ENCODE measurements at places on chromosomes 13 and 19.

DNA sequence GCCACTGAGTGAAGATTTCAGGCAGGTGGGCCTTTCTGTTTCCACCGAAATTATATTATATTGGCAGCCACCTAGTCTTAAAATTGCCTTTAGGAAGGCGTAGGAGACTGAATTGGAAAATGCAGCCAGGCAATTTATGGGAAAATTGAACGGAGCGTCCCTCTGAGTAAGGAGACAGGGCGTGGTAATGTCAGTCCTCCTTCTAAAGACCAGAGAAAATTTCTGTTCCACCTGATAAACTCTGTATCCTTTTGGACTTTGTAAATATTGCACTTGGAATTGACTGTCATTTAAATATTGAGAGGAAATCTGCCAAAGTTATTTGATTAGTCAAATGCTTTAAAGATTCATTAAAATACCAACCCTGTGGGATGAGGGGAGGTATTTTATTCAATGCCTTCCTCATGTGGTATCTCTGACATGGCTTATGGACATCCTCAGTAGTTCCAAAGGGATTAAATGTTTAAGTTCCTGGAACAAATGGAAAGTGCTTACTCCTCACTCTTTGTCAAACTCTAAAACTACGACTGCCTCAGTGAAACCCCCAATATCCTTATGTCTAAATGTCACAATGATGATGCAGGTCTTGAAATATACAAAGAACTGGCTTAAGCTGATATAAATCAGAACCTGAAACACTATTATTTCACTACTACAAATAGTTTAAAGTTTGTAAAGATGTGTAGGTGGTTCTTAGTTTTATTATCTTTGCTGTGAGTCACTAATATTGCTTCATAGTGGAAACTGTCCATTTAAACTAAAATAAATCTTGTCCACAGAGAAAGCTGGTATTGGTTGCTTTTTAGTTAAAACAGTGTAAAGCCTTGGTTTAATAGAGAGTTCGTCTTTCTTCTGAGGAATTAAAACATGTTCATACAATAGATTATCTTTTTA, 203.2 kb downstream of the FGF14 start:
- DNase-seq, result no peak
- no peaks in the 10 kb centered on the region for H3K36me3 ChIP-seq
- H3K27me3 ChIP-seq, result no peaks in the 10 kb centered on the region
- H3K4me3 ChIP-seq, result no peak overlapping the region

DNA sequence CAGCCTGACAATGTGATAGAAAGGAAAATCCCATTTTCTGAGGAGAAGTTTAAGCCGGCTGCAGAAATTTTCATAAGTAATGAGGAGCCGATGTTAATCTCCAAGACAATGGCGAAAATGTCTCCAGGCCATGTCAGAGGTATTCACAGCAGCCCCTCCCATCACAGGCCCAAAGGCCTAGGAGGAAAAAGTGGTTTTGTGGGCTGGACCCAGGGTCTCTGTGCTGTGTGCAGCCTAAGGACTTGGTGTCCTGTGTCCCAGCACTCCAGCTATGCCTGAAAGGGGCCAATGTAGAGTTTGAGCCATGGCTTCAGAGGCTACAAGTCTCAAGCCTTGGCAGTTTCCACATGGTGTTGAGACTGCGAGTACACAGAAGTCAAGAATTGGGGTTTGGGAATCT, 32.9 kb upstream of the GPC6 start:
- no peaks in the 10 kb centered on the region for H3K27me3 ChIP-seq
- H3K4me1 ChIP-seq, result no peaks in the 10 kb centered on the region
- no peak overlapping the region for H3K4me3 ChIP-seq
- H3K27ac ChIP-seq, result no peak overlapping the region

DNA sequence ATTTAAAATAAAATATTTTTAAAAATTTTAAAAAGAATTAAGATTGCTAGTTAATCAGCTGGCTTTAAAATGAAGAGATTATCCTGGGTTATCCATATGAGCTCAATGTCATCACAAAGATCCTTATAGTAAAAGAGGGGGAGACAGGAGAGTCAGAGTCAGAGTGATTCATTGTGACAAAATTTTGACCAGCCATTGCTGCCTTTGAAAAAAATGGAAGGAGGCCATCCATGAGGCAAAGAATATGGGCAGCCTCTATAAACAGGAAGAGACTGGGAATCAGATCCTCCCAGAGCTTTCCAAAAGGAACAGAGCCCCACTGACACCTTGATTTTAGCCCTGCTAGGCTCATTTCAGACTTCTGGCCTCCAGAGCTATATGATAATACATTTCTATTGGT, 9.3 kb upstream of the RUBCNL start:
- no peak overlapping the region for H3K27ac ChIP-seq
- DNase-seq, result no peak
- no peaks in the 10 kb centered on the region for H3K4me1 ChIP-seq
- H3K27me3 ChIP-seq, result no peaks in the 10 kb centered on the region
- no peaks in the 10 kb centered on the region for H3K36me3 ChIP-seq
- no peak overlapping the region for H3K4me3 ChIP-seq

- no peaks in the 10 kb centered on the region for H3K4me1 ChIP-seq
- DNase-seq, result no peak
- no peak overlapping the region for H3K4me3 ChIP-seq
- H3K36me3 ChIP-seq, result peaks cover 2% of the 10 kb centered on the region
Measured at GRCh38 chr19:41420101-41420880, 6.9 kb downstream of the B3GNT8 start.

- H3K27me3 ChIP-seq, result no peaks in the 10 kb centered on the region
- no peaks in the 10 kb centered on the region for H3K4me1 ChIP-seq
Measured at GRCh38 chr13:100106005-100106404, 17.1 kb downstream of the PCCA start.

DNA sequence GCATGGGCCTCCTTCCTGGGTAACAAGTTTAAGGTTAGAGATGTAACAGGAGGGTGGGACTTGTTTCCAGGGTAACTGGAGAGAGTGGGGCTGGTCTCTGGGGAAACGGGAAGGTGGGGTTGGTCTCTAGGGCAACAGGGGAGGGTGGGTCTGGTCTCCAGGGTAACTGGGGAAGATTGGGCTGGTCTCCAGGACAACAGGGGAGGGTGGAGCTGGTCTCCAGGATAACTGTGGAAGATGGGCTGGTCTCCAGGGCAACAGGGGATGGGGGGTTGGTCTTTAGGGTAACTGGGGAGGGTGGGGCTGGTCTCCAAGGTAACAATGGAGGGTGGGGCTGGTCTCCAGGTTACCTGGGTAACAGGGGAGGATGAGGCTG, 36.5 kb downstream of the SPTBN4 start:
- H3K4me3 ChIP-seq, result no peak overlapping the region
- H3K4me1 ChIP-seq, result no peaks in the 10 kb centered on the region
- no peaks in the 10 kb centered on the region for H3K27me3 ChIP-seq

GRCh38 chr19:30028118-30028991, 86.3 kb downstream of the URI1 start:
- no peak for DNase-seq
- no peaks in the 10 kb centered on the region for H3K27me3 ChIP-seq
- H3K4me1 ChIP-seq, result no peaks in the 10 kb centered on the region
- H3K4me3 ChIP-seq, result no peak overlapping the region
- no peak overlapping the region for H3K27ac ChIP-seq

Data from breast epithelium (tissue), 4 donors.